ENCODE measurements at places on chromosomes 7 and 10. TPM values are rescaled to one million over a fixed set of nuclear protein-coding genes. Genes with fewer than 3 reads are reported as not detected.

GRCh38 chr7:69665369-69665768, 67.1 kb downstream of the AUTS2 start:
- no peak for DNase-seq

- no peak for DNase-seq
These were observed 324.6 kb downstream of the ATRNL1 start for GRCh38 chr10:115417585-115418265.

DNA sequence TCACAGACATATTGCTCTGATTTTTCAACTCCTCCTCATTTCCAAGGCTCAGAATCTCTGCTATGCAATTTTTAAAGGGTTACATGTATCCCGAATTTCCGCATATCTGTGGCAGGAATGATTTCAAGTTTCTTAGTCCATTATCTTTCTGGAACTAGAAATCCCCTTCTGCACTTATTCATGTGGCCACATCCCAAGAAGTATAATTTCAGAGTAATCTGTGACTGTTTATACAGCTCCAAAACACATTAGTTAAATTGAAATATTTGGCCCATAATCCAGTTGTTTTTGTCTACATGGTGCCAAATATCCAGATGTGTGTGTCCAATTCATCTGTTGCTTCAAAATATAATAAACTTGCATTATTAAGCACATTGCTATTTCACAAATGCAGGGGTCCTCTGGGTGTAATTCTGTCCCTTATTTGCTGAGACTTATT, 271.2 kb downstream of the ARHGAP12 start:
- no peak for DNase-seq

DNA sequence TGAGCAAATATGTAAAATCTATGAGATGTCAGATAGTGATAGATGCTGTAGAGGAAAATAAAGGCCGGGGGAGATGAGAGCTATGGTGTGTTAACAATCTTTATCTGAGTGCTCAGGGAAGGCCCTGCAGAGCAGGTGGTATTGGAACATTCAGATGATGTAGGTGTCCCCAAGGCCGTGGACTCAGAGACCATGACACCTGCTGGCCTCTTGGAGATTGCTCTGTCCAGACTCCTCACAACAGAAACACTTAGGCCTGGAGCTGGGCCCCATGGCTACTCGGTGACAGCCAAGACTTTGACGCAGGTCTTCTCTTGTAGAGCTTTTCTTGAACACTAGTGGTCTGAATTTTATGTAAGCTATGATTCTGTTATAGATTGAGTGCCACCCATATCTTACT, 13.3 kb downstream of the AKR1E2 start:
- no peak for DNase-seq

The FAM170B gene
- total RNA-seq, result not detected

The FOXP2 gene
- 0.06 TPM for total RNA-seq

The PIP gene
- total RNA-seq, result not detected

The WIPF3 gene
- 0.36 TPM for total RNA-seq

The CALHM1 gene
- total RNA-seq, result not detected

The PLXDC2 gene
- total RNA-seq, result 0.86 TPM

The MALSU1 gene
- total RNA-seq, result 95.7 TPM

The SKIDA1 gene
- 0.52 TPM for total RNA-seq
